Calu3 (cell line): ENCODE measurements at places on chromosomes 1 and 21.
A peak's percentile ranks its signal among the peaks of the same experiment; 100 is the strongest.

GRCh38 chr1:147750618-147751217 is 9.7 kb downstream of the GJA5 start:
- DNase-seq: no peak

- DNase-seq: no peak
Observed at GRCh38 chr1:226984521-226985238, 44.6 kb downstream of the COQ8A start.

DNA sequence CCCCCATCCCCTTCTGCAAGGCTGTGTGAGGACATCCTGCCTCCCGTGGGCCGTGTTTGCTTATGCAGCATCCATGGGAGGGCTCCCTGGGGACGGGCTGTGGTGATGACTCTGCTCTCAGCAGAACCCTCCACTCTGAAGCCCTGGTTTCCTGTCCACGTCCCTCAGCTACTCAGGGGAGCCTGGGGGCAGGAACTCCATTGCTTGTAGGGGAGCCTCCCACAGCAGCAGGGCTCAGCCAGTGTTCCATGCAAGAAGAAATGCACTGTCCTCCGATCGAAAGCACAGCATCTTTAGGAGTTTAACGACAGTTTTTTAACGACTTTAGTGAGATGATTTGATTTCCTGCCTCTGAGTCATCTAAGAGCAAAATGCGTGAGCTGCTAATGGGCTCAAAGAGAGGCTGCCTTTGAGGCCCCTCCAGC is 8.3 kb upstream of the KCNAB2 start:
- DNase-seq: no peak

- no peak for DNase-seq
Observed at GRCh38 chr1:230793463-230793745, 46.2 kb downstream of the CAPN9 start.

- no peak for DNase-seq
Observed at GRCh38 chr21:29351691-29352090, 53.0 kb downstream of the BACH1 start.

GRCh38 chr1:234955107-234955731 is 173.4 kb downstream of the TOMM20 start:
- no peak for DNase-seq

- no peak for DNase-seq
Observed at GRCh38 chr1:110618668-110619067, 12.5 kb upstream of the KCNA2 start.

- DNase-seq: peak; percentile 33
Observed at GRCh38 chr1:28343405-28343804, 14.6 kb downstream of the MED18 start.

GRCh38 chr1:65399003-65399402 is 21.5 kb upstream of the LEPR start:
- DNase-seq: no peak

DNA sequence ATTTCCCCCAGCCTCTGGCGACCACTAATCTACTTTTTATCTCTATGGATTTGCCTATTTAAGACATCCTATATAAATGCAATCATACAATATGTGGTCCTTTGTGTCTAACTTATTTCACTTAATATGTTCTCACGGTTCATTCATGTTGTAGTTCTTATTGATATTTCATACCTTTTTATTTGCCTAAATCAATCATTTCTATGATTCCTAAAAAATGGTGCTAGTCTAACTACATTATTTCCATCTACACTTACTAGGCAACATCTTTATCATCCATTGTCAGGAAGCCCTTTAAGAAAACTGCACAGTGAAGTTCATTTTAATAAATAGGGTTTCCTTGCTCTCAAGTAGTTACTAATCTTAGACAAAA is 380 bp upstream of the FBXO28 start:
- no peak for DNase-seq
